AG08395 (cell line): ENCODE measurements at places on chromosomes 3 and 15.
A peak's percentile ranks its signal among the peaks of the same experiment; 100 is the strongest.

- DNase-seq: no peak
These were observed 54.5 kb downstream of the ZMAT3 start for GRCh38 chr3:179016979-179017670.

DNA sequence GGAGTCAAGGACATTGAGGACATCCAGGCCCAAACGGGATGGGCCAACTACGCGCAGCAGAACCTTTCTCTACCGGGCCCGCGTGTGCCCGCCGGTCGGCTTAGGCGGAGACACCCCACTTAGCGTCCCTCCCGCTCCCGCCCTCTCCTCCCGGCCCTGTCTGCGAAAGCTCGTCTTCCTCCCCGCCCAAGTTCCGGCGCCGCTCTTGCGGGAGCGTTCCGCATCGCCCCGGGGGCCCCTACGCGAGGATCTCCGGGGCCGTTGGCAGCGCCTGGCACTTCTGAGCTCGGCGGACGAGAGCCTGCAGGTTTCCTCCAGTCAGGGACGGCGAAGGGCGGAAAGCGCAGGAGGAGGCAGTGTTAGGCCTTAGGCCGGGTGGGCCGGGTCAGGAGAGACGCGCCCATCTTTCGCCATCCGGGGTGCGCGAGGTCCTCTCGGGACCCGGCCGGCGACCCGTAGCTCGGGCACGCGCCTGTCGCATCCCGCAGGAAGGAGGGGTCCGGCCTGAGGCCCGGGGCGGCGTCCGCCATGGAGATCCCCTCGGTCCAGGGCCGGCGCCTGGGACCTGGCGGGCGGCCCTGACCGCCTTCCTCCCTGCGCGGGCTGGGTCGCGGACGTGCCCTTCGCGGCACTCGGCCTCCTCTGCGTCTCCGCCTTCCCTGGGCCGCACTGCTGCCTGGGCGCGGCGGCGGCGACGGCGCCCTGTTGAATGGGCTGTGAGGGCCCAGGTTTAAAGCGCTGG is at the start of gene FEM1B:
Gene FEM1B (plus strand): TSS at position 143 of the 742 bp plus-strand sequence. CDS start 673 bp downstream, outside the sequence.
- DNase-seq: peak; percentile 86

DNA sequence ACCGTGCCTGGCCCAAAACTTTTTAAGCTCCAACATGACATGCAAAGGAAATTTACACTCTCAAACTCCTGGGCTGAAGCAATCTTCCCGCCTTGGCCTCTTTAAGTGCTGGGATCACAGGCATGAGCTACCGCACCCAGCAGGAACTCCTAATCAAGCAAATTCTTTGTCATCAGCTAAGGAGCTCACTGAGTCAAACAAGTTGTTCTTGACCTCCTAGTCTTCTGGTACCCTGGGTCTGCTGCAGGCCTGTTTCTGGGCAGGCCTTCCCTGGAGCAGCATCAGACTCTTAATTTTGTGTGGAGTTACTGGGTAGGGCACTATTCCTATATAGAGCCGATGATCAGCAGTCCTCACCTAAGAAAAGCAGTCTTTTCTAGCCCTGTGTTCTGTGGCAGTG is 68.4 kb upstream of the FLNB start:
- DNase-seq: no peak

- no peak for DNase-seq
These were observed 154.3 kb upstream of the ZBTB20 start for GRCh38 chr3:115301364-115301860.

DNA sequence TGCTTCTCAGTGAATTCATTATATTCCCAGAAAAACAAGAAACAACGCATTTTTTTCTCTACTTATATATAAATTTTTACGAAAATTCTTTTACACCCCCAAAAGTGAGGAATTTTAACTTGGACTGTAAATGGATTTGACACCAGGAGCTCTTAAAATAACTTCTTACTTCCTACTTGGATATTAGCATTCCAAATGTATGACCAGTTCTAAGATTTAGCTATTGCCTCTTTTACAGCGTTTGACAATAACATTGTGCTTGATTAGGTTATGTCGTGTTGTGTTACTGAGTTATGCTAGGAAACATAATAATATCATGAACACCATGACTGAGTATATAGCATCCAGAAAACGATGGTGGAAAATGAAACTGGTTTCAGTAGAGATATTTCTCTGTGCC is 177.0 kb downstream of the CNTN6 start:
- DNase-seq: no peak

- DNase-seq: no peak
These were observed 70.4 kb downstream of the HES1 start for GRCh38 chr3:194206320-194206719.

DNA sequence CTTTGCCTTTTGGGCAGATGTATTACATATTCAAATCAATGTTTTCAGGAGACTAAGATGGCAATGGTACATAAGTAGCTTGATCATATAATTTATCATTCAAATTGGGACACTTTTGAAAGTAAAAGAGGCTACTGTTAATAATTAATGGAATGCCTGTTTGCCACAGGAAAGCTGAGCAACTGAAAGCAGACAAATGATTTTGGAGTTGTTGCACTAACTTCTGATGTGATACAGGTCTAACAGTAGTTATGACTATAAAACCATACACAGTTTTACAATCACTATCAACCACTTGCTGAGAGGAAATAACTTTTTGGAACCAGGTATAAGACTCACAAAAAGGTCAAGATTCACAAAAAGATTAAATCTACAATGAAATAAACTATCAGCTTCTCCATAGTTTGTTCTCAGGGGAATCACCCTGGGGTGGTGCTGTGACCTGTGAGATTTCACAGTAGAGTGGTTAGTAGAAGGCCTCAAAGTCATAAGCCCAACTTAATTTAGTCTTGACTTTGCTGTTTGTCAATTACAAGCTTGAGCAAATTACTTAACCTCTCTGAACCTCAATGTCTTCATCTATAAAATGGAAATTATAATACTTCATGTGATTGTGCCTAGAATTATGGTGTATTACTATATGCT is 42.7 kb downstream of the HHLA2 start:
- no peak for DNase-seq
